ENCODE measurements at places on chromosomes 3 and 15.

DNA sequence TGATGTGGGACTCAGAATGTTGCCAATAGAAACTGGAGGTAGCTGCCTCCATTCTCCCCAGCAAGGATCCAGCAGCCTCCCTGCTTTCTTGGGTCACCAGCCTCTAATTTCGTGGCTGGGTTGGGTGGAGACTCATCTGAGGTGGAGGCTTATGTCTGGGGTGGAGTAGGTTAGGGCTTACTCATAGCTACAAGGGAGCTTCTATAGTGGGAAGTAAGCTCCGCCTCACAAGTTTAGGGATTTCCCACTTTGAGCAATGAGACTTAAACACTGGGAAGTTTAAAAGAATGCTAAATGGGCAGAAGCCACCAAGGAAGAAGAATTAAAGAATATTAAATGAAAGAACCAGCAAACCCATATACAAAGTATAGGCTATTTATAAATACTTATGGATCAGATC, 63.8 kb downstream of the GJD2 start:
- DNase-seq = no peak

- DNase-seq = no peak
These were observed 40.1 kb downstream of the OXSR1 start for GRCh38 chr3:38205472-38205805.

- no peak for DNase-seq
These were observed 398.8 kb downstream of the MECOM start for GRCh38 chr3:169264711-169265110.

DNA sequence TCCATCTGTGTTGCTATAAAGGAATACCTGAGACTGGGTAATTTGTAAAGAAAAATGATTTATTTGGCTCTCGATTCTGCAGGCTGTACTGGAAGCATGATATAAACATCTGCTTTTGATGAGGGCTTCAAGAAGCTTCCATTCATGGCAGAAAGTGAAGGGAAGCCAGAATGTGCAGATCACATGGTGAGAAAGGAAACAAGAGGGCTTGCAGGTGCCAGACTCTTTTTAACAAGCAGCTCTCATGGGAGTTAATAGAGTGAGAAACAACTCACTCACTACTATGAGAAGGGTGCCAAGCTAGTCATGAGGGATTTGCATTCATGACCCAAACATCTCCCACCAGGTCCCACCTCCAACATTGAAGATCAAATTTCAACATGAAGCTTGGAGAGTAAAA, 247.2 kb downstream of the ZIC4 start:
- no peak for DNase-seq

- no peak for DNase-seq
These were observed 518 bp downstream of the OXSR1 start for GRCh38 chr3:38165722-38166387.

DNA sequence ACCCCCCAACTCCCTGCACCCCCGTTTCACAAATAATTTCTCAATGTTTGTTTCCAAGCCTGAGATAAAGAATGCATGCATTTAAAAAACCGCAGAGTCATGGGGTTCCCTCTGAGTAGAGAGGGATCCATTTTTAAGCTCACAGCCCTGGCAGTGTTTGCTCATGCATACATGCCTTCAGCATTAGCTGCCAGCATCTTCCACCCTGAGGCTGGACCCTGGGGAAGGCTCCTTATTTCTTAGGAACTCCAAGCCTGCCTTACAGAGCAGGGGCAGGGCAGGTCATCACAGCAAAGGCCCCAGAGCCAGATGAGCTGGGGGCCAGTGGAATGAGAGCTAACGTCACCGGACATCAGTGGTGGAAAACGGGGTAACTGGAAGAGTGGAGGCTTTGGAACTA, 31.3 kb downstream of the TLE3 start:
- DNase-seq = no peak

DNA sequence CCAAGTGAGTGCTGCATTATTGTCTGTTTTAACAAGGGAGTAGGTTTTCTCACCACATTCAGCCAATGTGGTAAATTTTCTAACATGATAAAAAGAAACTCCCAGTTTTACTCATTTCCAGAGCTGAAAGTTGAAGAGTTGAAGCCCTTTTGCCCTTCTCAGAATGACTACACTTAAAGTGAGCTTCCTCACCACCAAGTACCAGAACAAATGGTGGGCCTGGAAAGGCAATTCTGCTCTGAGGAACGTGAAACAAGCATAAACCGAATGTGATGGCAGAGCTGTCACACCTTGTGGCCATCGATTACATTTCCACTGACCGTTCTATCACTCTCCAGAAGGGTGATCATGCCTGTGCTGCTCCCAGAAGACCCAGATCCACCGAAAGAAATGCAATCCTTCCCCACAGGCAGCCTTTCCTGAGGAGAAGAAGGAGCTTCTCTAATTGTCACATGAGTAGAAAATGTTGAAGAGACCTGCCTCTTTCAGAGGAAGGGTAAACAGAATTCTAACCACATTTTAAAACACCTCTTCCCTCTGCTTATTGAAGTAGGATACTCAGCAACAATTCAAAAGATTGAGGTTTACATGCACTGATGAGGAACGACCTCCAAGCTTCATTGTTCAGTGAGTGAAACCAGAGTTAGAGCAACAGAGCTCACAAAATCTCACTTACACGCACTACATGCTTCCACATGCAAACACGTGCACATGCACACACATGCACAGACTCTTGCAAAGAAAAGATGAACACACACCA, 21.4 kb upstream of the CCR9 start:
- DNase-seq = no peak

DNA sequence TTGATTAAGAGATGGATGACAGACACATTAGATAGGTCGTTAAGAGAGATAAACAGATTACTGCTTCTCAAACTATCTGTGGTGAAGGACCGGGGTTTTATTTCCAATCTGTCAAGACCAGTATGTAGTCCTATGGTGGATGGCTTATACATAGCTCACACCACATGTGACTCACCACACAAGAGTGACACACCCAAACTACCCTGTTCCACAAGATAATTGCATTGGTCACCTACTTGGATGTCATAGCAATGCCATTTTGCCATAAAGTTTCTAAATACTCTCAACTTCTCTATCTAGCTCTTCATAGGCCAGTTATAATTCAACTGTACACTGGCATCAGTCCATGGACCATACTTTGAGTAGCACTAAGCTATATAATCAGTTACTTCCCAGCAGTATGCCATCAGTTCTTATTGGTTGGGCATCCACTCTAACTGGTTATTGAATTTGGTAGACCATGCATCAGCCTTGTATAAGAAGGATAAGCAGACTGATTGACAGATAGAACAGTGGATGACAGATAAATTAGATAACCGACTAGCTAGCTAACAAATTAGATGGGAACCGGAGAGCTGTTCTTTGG, 11.6 kb downstream of the WWTR1 start:
- DNase-seq = no peak

DNA sequence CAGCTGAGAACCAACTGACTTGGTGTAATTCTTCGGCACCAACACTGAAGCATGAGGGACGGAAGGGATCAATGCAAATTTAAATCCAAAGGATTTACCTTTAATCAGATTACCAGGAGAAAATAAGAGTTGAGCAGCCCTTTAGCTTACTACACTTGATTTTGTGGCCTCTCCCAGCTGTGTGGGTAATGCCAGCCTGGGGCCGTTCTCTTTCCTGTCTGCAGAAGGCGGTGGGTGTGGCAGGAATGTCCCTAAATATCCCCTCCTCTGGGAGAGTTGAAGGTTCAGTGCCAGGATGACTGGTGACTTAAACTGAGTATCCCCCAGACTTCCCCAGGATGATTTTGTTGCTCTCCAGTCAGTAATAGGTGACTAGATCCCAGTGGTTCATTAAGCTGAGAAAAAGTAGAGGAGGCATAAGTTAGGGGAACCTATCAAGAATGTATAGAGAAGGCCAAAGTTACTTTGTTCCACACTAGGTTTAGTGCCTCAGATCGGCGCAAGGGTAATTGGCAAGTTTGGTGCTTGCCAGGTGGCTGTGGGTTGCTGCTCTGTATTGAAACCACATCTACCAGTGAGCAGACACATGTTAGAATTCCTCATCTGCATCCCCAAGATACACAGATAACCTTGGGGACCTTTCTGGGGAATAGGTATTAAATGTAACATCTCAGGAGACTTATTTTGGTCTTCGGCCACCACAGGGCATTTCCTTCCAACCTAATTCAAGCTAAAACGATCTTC, 23.1 kb downstream of the MAPKBP1 start:
- DNase-seq = no peak

- no peak for DNase-seq
These were observed 113.9 kb downstream of the GABRG3 start for GRCh38 chr15:27084844-27085243.

DNA sequence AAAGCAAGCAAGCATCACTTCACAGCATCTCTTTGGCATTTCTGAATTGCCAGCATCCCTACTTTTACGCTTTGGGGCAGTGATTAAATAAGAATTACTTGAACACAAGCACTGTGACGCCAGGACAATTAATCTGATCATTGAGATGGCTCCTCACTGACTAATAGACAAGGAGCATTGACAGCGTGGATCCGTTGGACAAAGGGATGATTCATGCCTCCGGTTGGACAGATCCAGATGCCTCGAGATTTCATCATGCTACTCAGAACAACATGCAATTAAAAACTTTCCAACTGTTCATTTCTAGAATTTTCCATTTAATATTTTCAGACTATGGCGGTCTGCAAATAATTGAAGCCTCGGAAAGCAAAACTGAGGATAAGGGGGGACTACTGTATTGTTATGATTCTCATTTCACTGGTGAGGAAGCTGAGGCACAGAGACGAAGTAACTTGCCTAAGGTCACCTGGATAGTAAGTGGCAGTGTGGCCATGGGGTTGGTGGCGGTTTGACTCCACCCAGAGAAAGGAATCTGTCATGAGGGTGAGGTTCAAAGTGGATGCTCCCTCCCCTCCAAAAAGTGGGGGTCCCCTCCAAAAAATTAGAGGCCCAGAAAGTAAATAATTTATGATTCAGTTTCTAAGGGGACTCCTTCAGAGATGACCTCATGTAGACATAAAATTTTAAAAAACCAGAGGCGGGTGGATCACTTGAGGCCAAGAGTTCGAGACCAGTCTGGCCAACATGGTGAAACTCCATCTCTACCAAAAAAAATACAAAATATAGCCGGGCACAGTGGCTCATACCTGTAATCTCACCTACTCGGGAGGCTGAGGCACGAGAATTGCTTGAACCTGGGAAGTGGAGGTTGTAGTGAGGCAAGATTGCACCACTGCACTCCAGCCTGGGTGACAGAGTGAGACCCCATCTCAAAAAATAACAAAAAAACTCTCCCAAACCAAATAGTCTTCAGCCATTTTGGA, 12.3 kb upstream of the PGPEP1L start:
- DNase-seq = no peak

GRCh38 chr3:195397524-195397923, 45.3 kb downstream of the ACAP2 start:
- no peak for DNase-seq

- no peak for DNase-seq
These were observed 115.5 kb downstream of the TMCO5A start for GRCh38 chr15:38049891-38050290.

- no peak for DNase-seq
These were observed at the start of gene ABI3BP for GRCh38 chr3:100993309-100993708. Gene ABI3BP, minus strand, starts transcription at chr3:100993421. Its CDS starts 37 bp downstream, at chr3:100993384.

GRCh38 chr3:141346007-141346406, 22.3 kb upstream of the ZBTB38 start:
- no peak for DNase-seq

GRCh38 chr3:66667263-66667662, 166.4 kb upstream of the LRIG1 start:
- no peak for DNase-seq

- DNase-seq = no peak
These were observed 380.5 kb upstream of the CFAP20DC start for GRCh38 chr3:59430341-59430740.

- no peak for DNase-seq
These were observed 28.7 kb downstream of the CFAP100 start for GRCh38 chr3:126423191-126424038.

DNA sequence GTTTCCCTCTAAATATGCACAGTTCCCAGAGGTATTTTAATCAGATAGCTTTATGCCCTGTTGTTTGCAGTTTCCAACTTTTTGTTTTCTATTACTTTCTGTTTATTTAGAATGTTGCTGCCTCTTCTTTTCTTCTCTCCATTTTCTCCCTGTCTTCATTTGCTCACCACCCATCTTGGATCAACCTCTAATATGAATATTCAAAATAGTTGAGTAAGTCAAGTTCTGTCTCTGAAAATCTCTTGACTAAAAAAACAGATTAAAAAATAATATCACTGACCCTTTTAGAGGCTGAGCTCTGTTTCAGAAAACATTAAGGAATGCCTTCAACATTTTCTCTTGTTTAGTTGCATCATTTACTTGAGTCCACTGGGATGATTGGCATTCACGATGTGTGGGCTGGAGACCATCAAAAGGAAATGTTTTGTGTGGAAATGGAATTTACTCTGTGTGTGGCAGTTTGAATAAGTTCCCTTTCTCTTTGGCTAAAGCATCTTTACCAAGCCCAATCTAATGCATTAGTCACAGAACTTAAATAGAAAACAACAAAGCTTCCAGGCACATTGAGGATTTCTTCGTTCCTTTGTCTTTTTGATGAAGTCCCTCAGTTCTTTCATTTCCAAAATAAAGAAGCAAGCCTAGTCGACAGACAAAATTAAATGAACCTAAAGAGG, 633.9 kb upstream of the TGFBR2 start:
- no peak for DNase-seq

- no peak for DNase-seq
These were observed 22.4 kb upstream of the TM4SF19 start for GRCh38 chr3:196360586-196360985.

- no peak for DNase-seq
These were observed 148.9 kb downstream of the ROBO1 start for GRCh38 chr3:79618883-79619282.

DNA sequence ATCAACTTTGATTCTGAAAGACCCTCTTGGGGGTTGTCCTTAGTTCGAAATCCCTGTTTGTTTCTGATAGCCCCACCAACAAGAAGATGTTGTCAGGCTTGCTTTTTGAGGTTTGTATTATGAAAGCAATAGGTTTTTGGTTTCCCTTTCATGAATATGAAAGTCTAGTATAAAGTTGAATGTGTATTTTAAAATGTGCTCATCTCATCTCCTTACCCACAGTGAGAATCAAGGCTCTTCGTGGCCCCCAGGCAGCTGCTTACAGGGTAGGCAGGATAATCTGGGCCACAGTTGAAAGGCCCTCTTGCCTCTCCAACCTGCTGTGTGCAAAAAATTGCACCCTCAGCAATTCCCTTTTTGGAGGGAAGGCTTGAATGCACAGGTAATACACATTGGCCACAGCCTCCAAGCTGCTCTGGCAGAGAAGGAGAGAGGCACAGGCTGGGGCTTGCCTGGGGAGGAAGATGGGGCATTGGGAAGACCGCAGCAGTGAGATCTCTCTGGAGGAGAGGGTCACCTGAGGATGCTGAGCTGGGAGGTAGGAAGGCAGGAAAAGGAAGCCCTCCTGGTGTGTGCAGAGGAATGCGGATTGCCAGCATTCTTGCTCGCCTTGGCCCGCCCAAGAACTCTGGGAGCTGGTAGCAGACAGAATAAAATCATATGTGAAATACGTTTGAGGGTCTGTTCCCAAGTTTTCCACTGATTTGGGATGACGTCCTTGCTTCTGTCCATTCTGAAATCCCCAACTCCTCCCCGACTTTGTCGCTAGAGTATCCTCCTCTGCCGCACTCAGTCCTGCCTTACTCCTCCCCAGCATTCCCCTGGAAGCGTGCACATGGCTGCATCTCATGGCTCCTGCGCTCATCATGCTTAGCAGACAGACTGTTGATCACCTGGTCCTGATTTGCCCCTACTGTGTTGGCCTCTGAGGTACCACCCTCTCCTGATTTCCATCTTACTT, 196.4 kb downstream of the RPLP1 start:
- DNase-seq = no peak

Data from stimulated activated CD8-positive, alpha-beta memory T cell treated with anti-CD3 and anti-CD28 coated beads, Interleukin-4, amount 100 ng/mL, for 4 hours (primary cell).